Suppressor macrophage treated with lipopolysaccharide for 4 hours (primary cell): ENCODE measurements at places on chromosomes 6 and 20.

GRCh38 chr6:24451581-24452388 lies 37.6 kb downstream of the GPLD1 start:
- DNase-seq, result no peak

DNA sequence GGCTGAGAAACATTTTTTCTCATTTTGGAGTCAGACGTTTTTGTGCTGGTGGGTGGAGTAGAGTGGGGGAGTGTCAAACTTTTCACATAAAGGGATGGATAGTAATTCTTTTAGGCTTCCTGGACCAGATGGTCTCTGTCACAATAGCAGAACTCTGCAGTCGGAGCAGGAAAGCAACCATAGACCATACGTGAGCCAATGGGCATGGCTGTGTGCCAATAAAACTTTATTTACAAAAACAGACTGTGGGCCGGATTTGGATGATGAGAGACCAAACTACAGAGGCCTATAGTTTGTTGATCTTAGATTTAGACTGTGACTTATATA lies 70.8 kb upstream of the SLC22A23 start:
- no peak for DNase-seq

- DNase-seq, result no peak
Observed at GRCh38 chr6:54617730-54618129, 228.8 kb upstream of the FAM83B start.

DNA sequence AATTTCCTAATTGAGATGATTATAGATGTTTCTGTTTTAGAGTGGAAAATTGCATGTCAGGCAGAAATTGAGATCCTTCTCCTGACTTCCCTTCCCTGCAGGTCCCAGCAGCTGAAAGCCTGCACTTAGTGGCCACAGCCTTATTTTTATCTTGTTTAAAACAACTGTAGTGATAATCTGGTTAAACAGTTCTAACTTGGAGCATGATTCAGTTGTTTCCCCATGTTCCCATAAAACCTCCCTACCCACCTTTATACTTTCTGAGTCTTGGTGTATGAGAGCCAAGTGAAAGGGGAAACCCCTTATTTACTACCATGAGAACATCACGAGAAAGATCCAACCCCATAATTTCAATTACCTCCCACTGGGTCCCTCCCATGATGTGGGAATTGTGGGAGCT lies 195.2 kb downstream of the SLC16A10 start:
- DNase-seq, result no peak

DNA sequence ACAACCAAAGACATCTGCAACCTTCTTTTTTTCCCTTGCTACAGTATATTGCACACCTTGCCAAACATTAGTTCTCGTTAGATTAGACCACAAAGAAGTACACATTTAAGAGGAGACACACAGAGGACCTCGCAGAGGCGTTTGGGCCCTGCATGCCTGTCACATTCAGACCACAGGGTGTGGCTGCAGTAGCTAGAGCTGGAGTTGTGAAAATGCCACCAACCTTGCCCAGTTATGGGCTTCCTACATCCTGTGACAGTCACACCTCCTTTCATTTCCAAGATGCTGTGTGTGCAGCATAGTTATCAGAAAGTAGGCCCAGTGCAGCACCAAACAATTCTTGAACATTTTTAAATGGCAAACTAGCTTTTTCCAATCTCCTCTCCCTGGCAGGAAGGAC lies 2.4 kb downstream of the SYNE1 start:
- no peak for DNase-seq

GRCh38 chr6:133309579-133309978 lies 68.4 kb downstream of the EYA4 start:
- no peak for DNase-seq

GRCh38 chr6:2245103-2245876 lies at the start of gene GMDS:
Gene GMDS, minus strand, starts transcription at chr6:2245605.
- DNase-seq, result peak; percentile 96

DNA sequence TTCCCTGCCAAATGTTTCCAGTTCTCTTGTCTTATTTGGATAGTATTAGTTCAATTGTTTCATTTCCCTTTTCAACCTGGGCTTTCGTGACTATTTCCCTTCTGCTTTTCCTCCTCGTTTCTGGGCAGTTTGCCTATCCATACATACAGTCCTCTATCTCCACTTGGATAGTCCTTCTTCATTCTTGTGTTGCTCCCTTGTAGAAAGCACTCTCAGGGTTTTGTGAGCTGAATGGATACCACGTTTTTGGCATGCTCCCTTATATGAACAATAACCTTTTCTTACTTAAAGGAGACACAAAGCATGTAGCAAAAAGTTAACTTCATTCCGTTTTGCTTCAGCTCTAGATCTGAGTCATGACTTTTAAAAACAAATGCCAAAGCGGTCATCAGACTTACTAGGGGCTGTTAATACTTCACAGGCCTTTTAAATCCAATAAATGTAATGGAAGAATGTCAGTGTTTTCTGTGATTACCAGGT lies 16.6 kb downstream of the CRYBG1 start:
- DNase-seq, result peak; percentile 25

DNA sequence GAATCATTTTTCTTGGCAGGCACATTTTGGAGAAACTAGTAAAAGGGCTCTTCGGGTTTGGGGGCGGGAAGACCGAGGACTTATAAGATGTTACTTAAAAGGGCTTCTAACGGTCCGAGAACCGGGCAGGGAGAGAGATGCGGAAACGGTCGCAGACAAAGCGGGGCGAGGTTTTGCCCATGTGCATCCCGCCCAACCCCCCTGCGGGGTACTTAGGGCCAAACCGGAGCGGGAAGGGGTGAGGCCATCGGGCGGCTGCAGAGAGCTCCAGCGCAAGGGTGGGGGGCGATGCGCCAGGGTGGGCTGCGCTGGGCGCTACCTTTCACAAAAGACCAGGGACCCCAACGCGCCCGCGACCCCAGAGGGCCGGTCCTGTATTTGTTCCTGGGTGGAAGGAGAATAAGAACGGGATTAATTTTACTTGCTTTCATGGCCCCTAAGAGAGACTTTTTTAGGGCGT lies 616 bp downstream of the TUBB start:
- DNase-seq, result peak; percentile 65

DNA sequence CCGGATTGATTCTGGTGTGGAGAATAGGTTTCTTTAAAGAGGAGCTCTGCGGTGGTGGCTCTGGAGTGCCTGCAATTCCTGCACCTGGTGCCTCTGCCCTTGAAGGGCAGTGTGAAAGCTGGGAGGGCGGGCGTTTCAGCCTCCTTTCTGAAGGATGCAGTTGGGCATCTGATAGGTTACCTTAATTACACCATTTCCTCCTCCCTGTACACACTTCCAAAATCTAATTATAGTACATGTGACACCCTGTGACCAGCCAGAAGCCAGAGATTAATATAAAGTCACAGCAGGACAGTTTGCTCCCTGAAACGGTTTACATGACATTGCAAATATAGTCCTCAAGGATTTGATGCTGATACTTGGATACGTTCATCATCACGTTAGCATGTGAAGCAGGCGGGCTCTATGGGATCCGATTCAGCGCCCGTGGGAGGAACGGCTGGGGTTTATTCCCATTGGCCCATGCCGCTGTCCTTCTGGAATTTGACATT lies 548.2 kb downstream of the QKI start:
- no peak for DNase-seq

DNA sequence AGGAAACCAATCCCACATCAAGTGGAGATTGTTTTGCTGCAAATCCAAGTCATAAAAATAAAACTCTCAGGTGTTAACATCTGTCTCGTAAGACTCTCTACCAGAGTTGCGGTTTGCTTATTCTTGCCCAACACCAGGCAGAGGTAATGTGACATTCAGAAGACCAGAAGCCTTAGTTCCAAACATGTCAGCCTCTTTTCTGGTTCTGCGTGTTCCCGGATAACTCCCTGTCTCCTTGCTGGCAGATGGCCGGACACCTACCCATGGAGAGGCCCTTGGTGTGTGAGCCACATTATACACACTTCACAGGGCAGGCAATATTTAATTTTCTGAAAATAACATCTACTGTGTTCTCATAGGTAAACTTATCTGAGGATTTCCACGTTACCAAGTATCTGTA lies 73.4 kb downstream of the GMPR start:
- no peak for DNase-seq

- no peak for DNase-seq
Observed at GRCh38 chr6:89522778-89523177, 89.8 kb downstream of the ANKRD6 start.

- DNase-seq, result no peak
Observed at GRCh38 chr6:23327621-23328020, 758.3 kb downstream of the HDGFL1 start.

DNA sequence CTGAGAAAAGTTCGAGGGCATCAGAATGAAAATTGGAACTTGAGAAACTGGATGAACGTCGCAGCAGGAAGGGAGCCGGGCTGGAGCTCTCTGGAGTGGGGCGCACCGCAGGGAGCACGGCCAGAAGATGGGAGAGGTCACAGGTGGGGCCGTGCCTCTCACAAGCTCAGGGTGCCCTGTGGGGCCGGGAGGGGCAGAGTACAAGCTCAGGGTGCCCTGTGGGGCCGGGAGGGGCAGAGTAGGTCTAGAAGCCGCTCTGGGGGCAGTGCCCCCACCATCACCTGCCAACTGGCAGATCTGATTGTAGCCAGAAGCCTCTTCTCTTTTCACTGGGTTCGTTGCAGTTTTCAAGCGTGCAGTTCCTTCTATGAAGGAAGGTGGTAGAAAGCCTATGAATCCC lies 61.1 kb upstream of the SNX9 start:
- DNase-seq, result no peak

DNA sequence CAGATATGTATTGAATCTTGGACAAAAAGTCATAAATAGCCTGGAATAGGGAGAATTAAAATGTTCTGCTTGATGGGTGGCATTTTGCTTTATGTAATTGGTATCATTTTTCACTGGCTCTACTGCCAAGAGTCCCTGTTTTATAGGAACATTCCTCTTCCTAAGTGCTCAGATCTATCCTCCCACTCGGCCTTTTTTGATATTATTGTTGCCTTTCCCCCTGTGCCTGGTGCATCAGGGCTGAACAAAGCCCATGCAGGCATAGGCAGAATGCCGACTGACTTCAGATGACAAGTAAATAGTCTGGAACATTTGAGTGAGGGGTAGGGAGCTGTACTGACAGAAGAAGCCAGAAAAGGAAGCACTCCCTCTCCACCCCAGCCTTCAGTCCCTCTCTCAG lies 127.0 kb downstream of the PKHD1 start:
- no peak for DNase-seq

DNA sequence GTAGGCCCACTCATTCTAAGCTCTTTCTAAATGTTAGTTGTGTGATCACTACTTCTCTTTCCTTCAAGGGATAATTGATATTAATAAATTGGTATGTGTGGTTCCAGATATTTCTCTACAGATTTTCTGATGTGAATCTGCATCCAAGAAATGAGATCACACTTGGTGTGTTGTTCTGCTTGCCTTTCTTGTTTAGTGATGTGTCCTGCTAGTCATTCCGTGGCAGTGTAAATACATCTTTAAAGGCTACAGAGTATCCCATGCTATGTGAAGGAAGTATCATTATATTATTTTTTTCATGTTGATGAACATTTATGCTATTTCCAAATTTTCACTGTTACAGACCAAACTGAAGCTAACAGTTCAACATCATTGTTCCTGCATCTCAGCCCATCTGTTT lies 13.2 kb downstream of the CDH26 start:
- DNase-seq, result no peak

- DNase-seq, result no peak
Observed at GRCh38 chr20:20405623-20406022, 37.7 kb downstream of the INSM1 start.

DNA sequence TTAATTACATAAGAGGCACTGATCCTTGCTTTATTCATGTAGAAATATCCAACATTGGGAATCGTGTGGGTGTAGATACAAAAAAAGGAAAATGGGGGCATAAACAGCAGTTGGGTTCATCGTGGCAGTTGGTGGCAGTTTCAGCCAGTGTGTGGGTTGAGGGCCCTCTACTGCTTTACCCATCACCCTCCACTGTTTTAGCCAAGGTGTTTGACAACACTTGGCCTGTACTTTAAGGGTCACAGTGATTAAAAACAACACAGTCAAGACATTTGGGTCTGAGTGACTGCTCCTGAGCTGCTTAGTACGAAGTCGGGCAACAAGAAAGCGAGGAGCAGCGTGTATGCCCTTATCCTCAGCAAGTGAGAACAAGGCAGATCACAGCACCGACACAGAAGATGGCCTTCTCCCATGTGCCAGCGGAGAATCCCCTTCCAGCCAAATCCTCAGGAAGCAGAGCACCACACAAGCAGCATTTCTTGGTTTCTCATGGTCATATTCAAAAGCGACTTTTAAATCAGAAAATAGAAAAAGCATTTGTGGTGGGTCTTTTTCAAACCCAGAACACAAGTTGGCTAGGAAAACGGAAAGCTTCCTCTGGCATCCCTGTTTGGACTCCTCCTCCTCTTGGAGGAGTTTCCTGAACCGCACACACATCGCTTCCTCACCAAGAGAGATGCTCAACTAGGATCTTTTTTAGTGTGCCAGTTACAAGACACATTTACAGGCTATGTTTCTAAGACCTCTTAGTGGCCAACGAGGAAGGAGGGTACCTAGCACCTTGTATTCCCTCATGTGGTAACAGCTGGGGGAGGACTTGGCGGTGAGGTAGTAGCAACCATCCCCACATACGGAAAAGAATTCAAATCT lies 23.5 kb downstream of the EIF2S2 start:
- DNase-seq, result no peak

DNA sequence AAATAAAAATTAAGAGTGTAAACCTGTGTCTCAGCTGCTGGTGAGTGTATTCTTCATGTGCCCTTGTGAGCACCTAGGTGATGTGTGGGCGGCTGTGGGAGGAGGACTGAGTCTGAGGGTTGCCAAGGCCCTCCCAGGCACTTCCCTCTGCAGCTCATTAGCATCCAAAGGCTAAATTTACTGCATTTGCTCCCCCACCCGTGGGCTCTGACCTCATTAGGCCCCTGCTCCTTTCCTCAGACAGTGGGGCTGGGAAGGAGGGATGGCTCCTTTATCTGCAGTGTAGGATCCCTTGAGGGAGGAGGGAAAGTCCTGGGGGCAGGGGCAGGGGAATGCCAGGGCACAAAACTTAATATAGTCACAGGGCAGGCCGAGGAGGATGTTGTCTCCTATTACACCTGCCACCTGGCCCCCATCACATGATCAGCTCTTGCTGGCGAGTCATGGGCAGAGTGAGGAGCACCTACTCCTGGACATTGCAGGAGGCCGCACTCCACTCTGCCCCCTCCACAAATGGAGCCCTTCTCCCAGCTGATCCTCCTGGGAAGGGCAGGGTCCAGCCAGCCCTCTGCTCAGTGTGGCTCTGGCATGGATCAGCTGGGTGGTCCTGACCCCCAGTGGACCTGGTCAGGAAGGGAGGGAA lies 133.2 kb downstream of the MRPL14 start:
- DNase-seq, result no peak

- DNase-seq, result no peak
Observed at GRCh38 chr6:40573221-40573620, 13.9 kb downstream of the LRFN2 start.
